ENCODE measurements at places on chromosomes 6 and 20.

- DNase-seq, result no peak
Measured at GRCh38 chr6:48085131-48085741, 25.8 kb downstream of the PTCHD4 start.

DNA sequence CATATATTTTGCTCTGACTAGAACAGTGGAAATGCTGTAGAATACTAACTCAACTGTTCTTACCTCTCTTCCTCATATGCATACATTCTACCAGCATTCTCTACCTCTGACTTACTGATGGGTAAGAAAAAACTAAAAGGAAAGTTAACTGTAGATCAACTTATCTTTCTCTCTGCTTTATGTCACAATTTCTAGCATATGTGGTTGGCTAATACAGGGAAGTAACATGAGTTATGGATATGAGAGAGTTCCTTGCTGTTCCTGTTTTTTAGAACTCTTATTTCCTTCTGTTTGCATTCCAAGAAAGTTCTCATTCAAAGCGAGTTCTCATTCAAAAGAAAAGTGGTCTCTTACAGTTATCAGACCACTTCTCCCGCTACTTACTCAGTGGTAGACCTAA, 226.8 kb upstream of the SGK1 start:
- DNase-seq, result no peak

DNA sequence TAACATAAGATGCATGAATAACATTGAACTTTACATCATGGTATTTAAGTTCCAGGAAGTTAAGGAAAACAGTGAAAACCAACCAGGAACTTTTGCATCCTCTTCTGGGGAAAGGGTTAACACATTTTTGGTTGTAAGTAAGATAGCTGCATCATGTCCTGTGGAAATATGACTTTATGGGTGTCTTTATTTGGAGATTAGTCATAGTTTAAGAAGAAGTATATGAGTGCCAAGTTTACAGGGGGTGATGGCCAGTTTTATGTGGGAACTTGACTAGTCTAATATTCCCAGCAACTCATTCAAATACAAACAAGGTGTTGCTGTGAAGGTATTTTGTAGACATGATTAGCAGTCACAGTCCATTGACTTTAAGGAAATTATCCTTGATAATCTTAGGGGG, 78.0 kb downstream of the PDE10A start:
- no peak for DNase-seq

GRCh38 chr6:33772082-33772830, 16.7 kb downstream of the LEMD2 start:
- no peak for DNase-seq

DNA sequence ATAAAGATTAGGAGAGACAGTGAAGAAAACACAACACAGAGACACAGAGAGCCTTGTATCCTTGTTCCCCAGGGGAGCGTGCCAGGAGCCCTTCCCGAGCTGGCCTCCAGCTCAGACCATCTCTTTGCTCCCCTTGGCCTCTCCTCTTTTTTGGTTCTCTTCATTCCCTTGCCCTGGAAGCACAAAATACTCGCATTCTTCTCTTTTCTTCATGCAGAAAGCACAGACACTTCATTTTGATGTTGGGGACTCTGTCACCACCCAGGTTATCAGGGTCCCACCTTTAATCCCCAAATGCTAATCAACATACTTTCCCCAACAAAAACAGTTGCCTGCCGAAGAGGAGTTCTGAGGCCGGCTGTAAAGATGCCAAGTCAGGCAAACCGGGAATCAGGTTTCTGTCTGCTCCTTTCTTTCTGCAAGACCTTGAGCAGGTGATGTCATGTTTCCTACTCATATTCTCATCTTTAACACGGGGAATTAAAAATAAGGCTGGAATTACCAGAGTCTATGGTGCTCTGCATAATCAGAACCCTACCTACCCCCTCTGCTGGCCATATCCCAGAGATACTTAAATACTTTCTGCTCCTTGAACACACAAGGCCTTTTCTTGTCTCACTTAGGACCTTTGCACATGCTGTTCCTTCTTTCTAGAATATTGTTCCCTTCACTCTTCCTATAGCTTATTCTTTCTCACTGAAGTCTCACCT, 21.7 kb downstream of the TGM6 start:
- no peak for DNase-seq

DNA sequence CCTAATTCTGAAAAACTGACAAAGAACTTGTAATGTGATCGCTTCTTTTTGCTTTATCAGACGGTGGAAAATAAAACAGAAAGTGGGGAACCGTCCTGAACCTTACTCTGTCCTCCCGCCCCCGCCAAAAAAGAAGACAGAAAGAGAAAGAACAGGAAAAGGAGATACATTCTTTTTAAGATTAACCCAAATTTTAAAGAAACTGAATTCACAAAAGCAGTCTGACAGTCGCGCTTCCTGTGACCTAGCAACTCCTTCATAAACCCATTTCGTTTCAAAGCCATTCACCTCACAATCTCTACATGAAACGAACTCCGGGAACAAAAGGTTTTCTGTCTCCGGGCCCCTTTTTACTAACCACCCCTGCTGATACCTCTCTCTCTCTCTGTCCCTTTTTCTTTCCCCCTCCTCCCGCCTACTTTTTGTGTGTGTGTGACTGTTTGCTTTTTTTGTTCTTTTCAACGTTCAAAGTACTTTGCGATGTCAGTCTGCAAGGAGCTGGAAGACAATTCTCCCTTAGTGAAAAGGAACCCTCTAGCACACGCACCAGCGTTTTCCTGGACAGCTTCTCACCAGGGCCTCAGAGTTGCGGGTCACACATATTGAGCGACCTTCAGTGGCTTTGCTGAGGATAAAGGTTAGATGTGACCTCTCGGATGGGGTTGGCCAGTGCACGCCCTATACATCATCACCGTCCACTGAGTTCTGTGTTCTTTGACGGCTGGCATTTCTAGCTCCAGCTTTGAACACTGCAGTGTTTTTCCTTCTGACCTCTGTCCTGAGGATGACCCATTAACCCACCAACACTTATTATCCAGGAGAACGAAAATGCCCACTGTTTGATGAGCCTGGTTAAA, 530 bp upstream of the NEDD9 start:
- no peak for DNase-seq

DNA sequence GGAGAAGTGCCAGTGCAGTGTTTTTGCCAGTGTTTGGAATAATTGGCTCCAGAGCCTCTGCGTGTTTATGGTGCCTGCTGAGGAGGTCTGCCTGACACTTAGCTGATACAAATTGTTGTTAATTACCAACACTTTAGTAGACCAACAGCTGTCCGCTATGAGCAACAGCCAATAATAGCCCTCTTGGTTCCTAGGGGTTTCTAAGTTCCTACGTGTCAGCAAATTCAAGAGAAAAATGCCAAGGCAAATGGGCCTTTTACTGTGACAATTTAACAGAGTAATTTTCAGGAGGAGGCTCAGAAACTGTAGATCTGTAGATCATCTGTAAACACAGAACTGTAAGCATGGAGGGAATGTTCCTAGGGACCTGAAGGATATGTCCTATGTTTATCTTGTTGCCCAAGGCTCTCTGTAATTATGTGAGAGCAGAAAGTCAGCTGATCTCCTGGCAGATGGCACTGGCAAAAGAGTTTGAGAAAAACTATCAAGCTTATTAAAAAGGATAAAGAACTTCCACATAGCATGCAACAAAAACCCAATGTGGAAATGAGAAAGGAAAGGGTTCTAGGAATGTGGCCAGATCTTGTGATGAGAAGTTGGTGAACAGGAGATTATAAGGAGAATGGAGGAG, 157.7 kb downstream of the GJA1 start:
- no peak for DNase-seq

- DNase-seq, result no peak
Measured at GRCh38 chr6:10418862-10419748, 4.2 kb upstream of the TFAP2A start.

DNA sequence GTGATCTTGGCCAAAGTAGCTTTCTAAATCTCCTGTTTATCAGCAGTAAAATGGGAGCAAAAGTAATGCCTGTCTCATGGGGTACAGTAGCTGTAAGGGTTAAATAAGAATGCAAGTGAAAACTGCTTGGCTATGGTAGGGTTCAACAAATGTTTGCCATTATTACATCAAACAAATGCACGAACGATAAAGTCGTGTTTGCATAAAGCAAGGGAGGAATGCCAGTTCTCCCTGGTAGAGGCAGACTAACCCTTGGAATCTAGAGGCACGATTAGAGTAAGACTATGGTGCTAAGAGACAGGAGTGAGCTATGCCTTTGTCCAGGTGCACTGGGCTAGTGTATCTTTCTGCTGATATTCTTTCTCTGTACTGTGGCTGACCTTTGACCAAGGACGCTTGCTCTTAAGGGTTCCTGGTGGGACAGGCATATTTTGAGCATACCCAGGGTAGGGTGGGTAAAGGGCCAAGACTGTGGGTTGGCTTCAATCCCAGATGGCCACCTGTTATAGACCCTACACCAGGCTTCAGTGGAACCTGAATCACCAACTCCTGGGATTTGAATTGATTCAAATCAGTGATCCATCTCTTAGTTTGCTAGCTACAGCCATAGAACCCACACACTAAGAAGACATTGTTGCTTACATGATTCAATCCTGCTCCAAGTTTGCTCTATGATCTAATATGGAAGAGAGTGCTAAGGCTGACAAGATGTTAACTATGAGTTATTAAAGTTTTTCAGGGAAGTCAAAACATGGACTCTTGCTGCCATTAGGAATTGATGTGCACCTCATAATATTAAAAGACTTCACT, 139.9 kb downstream of the CCDC170 start:
- no peak for DNase-seq

DNA sequence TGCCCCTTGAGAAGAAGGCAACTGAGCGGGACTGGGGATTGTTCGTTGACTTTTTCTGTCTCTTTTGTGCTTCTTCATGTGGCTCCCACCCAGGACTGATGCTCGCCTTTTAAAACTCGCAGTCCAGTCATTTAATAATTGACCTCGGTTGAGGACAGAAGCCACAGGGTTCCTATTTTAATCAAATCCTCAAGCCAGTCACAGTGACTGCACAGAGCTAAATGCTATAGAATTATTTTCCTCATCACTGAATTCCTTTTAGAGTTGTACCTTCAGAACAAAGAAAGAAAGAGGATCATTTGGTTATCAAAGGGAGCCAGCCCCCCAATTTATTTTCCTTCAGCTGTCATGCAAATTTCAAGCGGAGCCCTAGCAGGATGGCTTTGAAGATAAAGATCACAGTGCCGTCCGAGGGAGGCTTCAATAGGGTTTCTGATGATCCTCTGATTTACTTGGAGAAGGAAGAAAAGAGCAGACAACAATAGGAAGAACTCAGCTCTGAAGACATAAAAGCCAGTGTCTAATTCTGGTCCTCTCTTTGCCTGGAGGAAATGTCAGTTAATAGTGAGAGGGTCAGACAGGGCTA, 186.6 kb downstream of the DOK5 start:
- DNase-seq, result no peak

DNA sequence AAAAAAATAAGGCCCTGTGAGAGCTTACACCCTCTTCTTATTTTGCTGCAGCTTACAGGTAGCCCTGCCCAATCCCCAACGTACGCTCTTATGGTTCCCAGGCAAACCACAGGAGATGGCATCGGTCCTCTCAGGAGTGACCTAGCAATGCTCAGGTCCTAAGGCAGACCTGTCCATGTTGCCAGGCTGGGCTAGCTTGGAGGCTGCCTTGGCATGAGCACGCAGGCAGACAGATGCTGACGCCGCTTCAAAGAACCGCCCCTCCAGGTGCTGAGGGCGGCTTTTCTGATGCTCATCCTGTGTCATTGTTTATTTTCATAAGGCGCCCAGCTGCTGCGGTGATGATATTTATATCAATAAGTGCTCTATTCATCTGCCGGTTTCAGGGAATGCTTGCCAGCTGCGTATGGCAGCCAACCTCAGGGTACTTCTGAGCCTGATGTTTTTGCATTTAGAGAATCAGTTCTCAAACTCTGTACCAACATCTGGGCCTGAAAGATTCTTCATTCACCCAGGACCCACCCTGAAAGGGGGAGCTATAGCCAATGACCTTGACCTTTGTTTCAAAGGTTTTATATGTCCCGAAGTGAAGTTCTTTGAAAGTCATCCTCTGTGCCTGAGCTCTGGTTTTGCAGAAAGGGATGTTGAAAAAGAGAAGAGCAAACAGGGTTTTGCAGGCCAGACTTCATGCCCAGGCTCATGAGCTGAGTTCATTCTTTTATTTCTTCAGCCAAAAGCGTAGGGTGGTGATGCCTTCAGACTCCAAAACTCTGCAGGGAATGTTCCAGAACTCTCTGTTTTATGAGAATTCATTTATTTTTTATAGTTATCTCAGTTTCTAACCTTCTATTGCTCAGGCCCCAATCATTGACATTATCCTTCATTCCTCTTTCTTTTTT, 475.6 kb upstream of the CHD6 start:
- no peak for DNase-seq

DNA sequence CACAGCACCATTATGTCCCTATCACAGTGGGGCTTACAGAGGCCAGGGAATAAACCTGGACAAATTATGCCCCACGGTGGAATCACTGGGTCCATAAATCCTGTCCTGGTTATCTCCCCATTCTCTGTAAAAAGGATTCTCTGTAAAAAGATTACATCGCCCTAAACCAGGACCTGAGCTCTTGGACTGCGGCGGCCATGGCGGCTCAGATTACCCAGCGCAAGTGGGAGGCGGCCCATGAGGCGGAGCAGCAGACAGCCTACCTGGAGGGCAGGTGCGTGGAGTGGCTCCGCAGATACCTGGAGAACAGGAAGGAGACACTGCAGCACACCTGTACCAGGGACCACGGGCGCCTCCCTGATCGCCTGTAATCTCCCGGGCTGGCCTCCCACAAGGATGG, 8.4 kb upstream of the HLA-A start:
- no peak for DNase-seq

DNA sequence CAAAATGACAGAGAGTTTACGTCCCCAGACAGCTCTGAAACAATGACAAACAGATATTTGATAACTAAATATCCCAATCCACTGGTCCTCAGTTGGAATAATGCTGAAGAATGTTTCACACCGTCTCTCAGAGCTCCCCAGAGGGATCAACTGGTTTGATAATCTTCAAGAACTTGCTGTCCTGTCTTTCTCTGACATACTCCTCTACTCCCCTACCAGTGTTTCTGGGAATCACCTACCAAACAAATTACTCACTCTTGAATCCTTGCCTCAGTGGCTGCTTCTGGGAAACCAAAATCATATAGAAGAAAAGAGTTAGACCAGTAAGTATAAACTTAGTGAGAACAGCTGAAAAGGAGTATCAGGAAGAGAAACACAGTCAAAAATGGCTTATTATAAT, 469.7 kb upstream of the JAG1 start:
- DNase-seq, result no peak

Data from activated naive CD4-positive, alpha-beta T cell treated with anti-CD3 and anti-CD28 coated beads, Interleukin-2, amount 10 ng/mL, durations not matched to agents 7 days and 5 days (primary cell).